OCI-LY7 (cell line): ENCODE measurements at places on chromosomes 7 and 10. TPM values are rescaled to one million over a fixed set of nuclear protein-coding genes. Genes with fewer than 3 reads are reported as not detected.

The TMEM176A gene
- total RNA-seq: not detected in 2 replicates

DNA sequence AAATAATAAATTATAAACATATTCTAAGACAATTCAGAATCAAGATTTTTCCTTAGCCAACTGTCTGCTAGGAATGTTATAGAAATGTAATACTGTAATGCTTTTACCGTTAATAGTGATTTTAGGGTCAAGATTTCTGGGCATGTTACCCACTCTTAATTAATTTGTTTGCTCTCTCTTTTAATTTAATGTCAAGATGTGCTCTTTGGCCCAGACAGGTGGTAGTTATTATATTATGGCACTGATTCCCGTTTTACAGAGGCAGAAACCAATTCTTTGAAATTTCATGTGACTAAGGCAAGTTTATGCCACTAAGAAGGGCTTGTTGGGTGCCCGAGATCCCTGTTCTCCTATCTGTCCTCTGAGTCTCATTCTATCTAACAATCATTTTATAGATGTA is 959 bp upstream of the FAM107B start:
- no peak for DNase-seq

The KMT2E gene
- 68.0 and 72.8 TPM in 2 replicates for total RNA-seq

DNA sequence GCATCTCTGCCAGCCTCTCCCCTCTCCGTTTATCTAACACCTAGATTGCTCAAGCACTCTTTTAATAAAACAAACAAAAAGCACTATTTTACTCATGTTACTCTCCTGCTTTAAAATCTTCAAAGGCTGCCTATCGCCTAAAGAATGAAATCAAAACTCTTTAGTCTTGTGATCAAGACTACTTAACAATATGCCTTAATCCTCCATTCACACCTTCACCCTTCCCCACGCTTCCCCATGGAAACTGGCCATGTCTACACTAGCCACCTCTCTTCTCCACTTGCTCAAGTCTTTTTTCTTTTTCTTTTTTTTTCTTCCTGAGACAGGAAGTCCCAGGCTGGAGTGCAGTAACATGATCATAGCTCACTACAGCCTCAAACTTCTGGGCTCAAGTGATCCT is 47.8 kb upstream of the TMEM213 start:
- DNase-seq: no peak

- DNase-seq: no peak
These were observed 246.0 kb downstream of the DIP2C start for GRCh38 chr10:443459-443858.

- DNase-seq: no peak
These were observed 173.9 kb downstream of the PPP1R17 start for GRCh38 chr7:31860925-31861324.

DNA sequence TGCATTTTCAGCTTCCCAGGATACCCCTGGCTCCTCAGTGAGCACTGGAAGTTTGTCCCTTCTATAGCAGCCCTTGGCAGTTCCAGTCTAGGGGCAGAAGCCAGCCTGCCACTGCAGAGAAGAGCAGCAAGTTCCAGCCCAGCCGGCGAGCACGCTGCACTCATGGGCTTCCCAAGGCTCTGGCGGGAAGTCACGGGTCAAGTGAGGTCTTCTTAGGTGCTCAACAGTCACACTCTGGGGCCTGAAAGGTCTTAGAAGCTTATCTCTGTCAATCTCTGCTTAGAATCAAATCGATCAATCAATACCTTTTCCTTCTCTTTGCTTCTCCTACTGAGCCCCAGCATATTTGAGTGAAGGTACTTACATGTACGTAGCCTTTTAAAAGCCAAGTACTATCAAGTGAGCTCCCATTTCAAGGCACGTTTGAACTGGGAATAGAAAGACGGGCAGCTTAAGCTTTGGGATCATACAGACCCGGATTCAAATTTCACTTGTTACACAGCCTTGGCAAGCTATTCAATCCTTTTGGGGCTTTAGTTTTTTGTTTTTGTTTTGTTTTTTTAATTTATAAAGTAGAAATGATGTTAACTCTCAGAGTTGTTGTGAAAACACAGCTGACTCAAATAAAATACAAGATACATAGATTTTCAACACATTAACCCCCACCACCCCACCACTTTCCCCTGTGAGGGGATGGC is 152.6 kb upstream of the KLF14 start:
- DNase-seq: no peak

- DNase-seq: no peak
These were observed 167.6 kb downstream of the LRMDA start for GRCh38 chr10:75598998-75599397.

GRCh38 chr7:107069457-107069856 is 25.0 kb downstream of the PRKAR2B start:
- DNase-seq: no peak

The GFRA1 gene
- total RNA-seq: not detected in 2 replicates

The CLDN4 gene
- total RNA-seq: 0.90 and 1.0 TPM in 2 replicates

The TCF7L2 gene
- 8.0 and 8.5 TPM in 2 replicates for total RNA-seq

DNA sequence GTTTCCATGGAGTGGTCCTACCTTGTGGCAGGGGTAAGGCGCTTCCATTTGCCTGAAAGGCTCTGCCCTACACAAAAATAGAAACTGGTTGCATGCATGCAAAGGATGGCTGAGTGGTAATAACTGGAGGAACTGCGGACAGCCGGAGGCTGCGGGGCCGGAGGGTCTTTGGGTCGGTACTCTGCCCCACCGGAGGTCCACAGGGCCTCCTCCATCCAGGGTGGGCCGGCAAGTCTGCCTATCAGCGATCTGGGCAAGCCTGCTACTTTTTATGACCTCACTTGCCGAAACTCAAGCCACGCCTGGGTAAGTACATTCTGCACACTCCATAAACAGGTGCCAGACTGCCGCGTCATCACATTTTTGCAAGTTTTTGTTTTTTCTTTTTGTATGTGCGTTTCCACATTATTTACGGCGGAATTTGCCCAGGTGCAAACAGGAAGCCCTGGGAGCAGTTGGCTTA is 30.0 kb downstream of the TACC2 start:
- no peak for DNase-seq

- no peak for DNase-seq
These were observed 206.8 kb downstream of the SKIDA1 start for GRCh38 chr10:21318540-21319167.

The PLEKHS1 gene
- total RNA-seq: not detected in 2 replicates

The FZD8 gene
- total RNA-seq: 3.9 and 4.2 TPM in 2 replicates
